CD14-positive monocyte (primary cell): ENCODE measurements at places on chromosomes 11 and 22.
A peak's percentile ranks its signal among the peaks of the same experiment; 100 is the strongest.

- no peak for DNase-seq
Observed at GRCh38 chr11:64224891-64225607, 937 bp downstream of the TRPT1 start.

DNA sequence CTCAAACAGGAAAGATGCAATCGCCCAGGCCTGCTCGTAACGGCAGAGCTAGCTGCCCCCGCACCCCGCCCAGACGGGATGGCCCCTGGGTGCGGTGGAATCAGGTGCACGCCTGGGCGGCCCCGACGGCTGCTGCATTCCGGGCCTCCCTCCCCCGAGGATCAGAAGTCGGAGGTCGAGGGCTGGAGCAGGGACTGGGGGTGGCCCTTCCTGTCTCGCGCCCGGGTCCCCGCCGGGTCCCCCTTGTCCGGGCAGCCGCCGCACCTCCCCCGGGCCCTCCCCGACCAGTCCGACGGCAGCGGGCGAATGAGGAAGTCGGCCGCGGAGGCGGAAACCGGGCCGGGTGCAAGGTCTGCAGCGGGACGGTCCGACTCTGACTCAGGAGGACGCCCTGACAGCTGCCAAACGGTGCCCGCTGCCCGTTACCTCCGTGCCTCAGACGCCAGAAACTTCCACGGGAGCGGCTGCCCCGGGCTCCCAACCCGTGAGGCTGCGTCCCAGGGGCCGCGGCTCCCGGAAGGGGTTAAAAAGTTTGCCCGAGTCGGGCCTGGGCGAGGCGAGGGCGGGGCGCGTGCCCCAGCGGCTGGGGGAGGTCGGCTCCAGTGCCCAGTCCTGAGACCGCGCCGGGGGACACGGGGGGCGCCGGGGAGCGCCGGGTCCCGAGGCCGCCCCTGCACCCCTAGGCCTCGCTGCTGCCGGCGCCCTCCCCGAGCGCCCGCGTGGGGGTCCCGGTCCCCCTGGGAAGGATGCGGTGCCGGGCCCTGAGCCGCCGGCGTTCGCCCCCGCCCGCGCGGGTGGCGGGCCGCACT lies 663 bp downstream of the MYH9 start:
- peak; percentile 86 for DNase-seq

GRCh38 chr11:125245299-125245698 lies 80.7 kb downstream of the PKNOX2 start:
- no peak for DNase-seq

DNA sequence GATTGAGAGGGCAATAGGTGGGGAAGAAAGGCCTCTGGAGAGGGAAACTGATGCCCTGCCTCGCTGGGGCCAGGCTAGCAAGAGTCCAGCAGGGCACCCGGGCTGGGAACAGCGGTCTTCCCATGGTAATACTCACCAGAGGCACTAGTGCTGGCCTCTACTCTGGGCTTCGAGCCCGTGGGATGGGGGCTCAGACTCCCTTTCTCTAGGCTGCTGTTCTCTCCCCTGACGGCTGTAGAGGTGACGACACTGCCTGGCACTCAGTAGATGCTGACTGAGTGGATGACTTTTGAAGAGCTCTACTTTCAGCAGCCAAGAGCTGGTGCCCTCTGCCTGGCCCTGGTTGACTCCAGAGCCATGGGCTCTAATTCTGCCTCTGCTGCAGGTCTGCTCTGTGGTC lies 818 bp upstream of the C1QTNF4 start:
- no peak for DNase-seq

DNA sequence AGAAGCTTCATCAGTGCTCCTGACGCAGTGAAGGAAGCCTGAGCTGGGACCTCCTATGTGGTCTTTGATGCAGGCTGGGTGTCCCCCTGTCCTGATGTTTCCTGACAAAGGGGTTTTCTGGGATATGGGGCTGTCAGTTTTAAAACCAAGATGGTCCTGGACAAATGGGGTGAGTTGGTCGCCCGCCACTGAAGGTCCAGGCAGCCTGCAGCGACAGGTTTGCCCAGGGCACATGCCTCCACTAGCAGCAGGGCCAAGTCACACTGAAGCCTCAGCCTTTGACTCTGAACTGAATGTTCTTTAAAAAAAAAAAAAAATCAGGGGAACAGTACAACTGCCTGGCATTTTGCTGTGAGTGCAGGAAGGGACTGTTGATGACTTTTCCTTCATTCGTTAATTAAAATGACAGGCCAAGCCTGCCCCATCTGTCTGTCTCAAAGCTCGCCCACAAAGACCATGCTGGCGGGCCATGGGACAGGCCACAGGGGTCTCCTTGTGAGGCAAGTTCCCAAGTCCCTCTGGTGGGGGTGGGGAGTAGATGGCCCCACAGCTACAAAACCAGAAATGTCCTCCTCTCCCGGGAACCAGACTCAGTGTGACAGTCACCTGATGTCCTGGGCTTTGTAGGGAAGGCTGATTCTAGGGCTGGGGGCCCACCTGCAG lies 274.8 kb downstream of the CTTN start:
- no peak for DNase-seq

- DNase-seq: no peak
Observed at GRCh38 chr11:48029681-48030290, 49.4 kb downstream of the PTPRJ start.

- DNase-seq: no peak
Observed at GRCh38 chr22:22737590-22737989, 93.2 kb downstream of the GGTLC2 start.

DNA sequence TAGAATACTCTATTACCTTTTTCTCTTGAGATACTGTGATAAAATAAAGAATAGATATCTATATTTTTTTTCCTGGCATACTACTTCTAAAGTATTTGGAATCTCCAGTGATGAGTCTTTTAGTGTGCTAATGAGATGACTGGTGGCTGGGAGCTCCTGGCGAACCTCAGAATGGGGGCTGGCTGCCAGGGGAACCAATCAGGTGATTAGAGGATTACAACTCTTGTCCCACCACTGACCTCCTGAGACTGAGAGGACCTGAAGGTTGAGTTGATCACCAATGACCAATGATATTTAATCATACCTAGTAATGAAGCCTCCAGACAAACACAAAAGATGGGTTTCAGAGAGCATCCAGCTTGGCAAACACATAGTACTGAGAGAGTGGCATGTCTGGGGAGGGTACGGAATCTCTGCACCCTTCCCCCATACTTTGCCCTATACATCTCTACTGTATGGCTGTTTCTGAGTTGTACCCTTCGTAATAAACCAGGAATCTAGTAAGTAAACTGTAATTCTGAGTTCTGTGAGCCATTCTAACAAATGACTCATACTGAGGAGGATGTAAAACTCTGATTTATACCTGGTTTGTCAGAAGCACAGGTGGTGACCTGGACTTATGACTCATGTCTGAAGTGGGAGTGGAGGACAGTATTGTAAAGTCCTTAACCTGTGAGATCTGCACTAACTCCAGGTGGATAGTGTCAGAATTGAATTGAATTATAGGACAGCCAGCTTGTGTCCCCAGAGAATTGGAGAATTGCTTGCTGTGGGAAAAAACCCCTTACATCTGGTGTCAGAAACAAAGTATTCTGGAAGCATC lies 325.3 kb upstream of the LRRC4C start:
- no peak for DNase-seq

- no peak for DNase-seq
Observed at GRCh38 chr11:128697645-128698174, 3.8 kb downstream of the FLI1 start.

DNA sequence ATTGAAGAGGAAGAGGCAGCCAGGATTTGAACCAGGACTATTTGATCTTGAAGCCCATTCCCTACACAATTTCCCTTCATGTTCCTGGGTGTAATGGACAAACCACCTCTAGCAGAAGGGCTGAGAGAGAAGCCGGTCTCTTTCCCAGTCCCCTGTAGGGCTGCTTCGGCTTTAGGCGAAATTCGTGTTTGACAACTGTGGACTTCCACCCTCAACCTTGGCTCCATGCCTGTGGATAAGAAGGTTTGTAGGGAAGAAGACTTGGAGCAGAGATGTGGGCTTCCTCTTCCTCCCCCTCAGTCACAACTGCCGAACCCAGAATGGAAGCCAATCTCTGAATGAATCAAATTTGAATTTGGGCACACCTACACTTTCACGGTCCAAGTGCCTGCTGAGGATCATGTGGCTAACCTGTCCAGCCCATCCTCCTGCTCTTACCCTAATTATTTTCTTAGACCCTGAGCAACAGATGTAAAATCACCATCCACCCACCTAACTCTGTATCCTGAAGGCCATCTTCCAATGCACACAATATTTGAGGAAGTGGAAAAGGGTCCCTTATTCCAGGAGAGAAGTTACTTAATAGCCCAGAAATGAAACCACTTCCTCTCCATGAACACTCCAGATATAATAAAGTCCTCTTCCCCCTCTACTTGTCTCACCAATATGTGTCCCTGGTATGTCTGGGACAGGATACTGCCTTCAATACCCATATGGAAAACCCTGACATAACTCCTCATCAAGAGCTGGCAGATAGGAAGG lies 10.1 kb upstream of the SCN2B start:
- peak; percentile 71 for DNase-seq

DNA sequence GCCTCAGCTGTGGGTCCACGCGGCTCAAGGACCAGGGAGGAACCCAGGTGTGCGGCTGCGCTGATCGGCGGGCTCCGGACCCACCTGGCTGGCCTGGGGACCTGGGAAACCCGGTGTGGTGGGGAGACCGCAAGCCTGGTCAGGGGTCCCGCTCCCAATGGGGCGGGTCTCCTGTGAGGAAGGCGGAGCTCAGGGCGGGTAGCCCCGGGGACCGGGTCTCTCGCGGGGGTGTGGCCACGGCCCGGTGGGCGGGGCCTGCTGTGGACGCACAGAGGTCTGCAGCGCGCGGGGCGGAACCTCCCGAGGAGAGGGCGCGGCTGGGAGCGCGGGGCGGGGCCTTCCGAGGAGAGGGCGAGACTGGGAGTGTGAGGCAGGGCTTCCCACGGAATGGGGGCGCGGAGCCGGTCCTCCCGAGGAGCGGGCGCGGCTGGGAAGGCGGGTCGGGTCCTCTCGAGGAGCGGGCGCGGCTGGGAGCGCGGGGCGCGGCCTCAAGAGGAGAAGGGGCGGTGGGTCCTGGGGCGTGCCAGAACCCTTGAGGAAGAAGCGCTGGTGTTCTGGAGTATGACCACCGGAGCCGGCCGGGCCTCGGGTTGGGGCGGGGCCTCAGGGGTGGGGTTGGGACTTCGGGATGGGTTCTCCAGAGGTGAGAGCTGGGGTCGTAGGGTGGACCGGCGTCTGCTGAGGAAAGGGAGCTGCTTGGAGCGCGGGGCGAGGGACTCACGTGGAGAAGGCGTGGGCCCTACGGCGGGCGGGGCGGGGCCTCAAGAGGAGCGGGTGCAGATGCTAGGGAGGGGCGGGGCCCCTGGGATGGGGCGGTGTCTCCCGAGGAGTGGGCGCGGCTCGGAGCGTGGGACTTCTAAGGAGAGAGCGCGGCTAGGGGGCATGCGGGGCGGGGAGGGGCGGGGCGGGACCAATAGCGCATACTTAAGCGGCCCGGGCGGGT lies 20.8 kb downstream of the DGCR6L start:
- peak; percentile 67 for DNase-seq

GRCh38 chr11:19868281-19868821 lies 155.7 kb downstream of the NAV2 start:
- DNase-seq: no peak

DNA sequence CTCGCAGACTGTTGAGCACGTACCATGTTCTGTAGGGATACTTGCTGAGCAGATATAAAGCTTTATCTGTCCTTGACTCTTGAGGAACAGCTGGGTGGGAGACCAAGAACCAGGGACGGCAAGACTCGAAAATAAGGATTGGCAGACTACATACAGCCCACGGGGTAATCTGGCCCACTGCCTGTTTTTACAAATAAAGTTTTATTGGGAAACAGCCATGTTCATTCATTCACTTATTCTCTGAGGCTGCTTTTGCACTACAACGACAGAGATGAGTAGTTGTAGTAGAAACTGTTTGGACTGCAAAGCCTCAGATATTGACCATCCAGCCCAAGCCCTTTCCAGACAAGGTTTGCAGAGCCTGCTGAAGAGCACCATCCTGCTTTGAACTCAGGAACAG lies 20.3 kb upstream of the RBM4B start:
- no peak for DNase-seq

GRCh38 chr11:124657904-124658303 lies 15.6 kb downstream of the SIAE start:
- DNase-seq: no peak

- DNase-seq: no peak
Observed at GRCh38 chr11:72001834-72002591, 3.3 kb downstream of the IL18BP start.

DNA sequence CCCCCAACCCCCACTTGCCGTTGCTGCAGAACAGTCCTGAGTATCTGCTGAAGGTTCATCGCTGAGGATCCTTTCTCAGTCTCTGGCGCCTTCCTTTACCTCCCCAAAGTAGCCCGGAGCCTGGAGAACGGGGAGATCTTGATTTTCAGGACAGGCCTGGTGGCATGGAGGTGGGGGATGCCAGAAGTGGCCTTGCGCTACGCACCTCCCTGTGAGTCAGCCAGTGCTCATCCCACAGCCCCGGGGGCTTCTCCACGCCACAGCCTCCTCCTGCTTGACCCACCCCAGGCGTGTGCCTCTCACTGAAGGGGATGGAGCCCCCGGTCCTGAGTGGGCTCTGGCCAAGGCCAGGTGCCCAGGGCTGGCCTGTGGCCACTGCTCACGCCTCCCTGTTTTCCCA lies 339.6 kb downstream of the TBC1D22A start:
- DNase-seq: no peak

DNA sequence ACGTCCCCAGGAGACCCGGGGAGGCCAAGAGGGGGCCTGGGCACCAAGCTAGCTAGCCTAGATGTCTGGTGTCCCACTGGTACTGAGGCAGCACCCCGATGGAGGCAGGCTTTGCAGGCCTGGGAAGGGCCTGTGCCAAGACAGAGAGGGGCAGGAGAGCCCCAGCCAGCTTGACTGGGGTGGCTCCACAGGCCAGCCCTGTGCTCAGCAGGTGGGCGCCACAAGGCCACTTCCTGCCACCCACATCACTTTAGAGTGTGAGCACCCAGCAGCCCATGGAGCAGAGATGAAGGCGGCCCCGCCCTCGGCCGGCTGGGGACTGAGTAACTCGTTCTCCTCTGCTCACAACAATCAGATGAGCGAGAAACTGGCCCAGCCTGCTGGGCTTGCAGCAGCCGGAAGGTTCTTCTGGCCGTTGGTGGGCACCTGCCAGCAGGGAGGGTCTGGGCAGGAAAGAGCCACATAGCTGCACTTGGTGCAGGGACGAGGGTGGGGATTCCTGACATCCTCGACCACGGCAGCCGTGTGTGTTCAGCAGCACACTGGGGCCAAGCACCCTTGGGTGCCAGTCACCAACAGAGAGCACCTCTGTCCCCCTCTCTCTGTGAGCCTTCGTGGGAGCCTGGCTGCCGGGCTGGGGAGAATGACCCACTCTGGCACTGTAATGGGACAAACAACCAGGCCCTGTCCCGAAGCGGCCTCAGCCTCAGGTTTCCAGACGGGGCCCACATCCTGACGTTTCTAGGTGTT lies 7.6 kb downstream of the OSBPL5 start:
- DNase-seq: no peak

GRCh38 chr11:128405112-128405511 lies 182.2 kb downstream of the ETS1 start:
- DNase-seq: no peak

GRCh38 chr11:102157219-102157618 lies 47.0 kb downstream of the YAP1 start:
- no peak for DNase-seq

GRCh38 chr11:112971827-112972226 lies 10.6 kb downstream of the NCAM1 start:
- DNase-seq: no peak

- no peak for DNase-seq
Observed at GRCh38 chr11:8870411-8871170, 40.4 kb upstream of the AKIP1 start.

- DNase-seq: no peak
Observed at GRCh38 chr22:48744283-48744641, 1083.4 kb downstream of the BRD1 start.
